IMR-90 (cell line): ENCODE measurements at places on chromosomes 2 and 18. TPM values are rescaled to one million over a fixed set of nuclear protein-coding genes. Genes with fewer than 3 reads are reported as not detected.

DNA sequence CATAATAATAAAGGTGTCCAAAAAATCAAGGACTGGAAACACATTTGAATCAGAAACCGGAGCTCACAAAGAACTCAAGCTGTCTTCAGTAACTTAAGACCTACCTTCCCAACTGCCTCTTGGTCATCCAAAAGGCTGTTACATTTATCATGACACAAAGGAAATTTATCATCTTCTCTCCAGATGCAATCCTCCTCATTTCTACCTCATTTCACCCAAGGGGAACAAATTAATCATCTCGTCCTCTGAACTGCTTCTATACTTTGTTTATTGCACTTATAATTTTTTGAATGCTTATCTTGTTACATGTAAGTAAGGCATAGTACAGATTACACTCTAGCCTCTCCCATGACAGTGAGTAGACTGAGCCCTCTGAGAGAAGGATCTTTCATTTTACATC, 105.1 kb upstream of the RGPD4 start:
- DNase-seq = no peak

DNA sequence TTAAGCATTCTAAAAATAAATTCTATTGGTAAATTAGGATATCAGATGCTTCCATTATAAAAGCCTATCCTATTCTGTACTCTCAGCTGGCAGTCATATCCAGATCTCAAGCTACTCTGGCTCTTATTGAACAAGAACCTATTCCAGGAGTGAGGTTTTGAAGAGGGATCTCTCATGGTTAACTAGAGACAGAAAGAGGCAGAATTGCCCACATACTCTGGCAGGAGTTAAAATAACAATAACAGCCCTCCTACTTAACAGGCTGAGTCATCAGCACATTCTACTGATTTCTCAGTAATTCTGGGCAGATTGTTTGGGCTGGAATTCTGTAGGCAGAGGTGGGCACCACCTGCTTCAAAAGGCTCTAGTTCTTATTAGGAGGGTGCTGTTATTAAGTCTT, 142.0 kb upstream of the UNC80 start:
- peak; percentile 5 for DNase-seq

GRCh38 chr18:55252901-55253300, 293.6 kb upstream of the CCDC68 start:
- no peak for DNase-seq

- DNase-seq = peak; percentile 84
These were observed 368.5 kb downstream of the LRRTM1 start for GRCh38 chr2:79935771-79936657.

- no peak for DNase-seq
These were observed 147.4 kb downstream of the MYT1L start for GRCh38 chr2:2183717-2184116.

- no peak for DNase-seq
These were observed 32.2 kb downstream of the THADA start for GRCh38 chr2:43563679-43564078.

DNA sequence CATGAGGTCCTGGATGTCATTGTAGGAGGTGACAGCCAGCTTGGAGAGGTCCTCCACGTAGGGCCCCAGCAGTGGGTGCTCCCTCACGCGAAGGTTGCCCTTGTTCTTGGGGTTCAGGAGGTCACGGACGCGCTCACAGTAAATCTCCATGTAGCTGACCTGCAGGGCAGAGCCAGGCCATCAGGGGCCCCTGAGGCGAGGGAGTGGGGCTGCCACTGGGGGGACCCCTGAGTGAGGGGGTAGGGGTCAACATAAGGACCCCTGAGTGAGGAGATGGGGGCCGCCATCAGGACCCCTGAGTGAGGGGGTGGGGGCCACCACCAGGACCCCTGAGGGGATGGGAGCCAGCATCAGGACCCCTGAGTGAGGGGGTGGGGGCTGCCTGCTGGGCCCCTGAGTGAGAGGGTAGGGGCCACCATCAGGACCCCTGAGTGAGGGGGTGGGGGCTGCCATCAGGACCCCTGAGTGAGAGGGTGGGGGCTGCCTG, 33.6 kb downstream of the KIF1A start:
- DNase-seq = no peak

DNA sequence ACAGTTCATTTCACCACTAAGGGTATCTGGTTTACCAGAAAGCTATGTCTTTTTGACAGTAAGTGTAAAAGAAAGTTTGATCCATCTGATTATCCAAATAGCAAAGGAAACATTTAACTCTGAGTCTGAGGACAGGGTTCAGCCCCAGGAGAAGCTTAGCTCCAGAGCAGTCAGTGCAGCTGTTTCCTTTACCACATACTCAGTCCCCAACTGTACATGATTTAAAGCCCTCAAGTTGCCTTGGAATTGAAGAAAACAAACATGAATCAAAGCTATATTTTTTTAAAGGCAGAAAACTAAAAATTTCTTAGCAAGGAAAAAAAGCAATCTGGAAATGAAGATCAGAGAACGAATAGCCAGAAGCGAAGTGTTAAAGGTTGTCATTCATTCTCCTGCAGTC, 746.0 kb downstream of the METTL4 start:
- no peak for DNase-seq

DNA sequence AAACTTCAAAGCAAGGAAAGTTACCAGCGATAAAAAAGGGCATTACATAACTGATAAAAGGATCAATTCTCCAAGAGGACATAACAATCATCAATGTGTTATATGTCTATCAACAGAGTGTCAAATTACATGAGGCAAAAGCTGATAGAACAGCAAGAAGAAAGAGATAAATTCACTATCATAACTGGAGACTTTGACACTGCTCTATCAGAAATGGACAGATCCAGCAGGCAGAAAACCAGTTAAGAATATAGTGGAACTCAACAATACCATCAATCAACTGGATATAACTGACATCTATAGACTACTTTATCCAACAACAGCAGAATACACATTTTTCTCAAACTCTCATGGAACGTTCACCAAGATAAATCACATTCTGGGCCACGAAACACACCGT, 65.0 kb downstream of the ROCK2 start:
- no peak for DNase-seq

DNA sequence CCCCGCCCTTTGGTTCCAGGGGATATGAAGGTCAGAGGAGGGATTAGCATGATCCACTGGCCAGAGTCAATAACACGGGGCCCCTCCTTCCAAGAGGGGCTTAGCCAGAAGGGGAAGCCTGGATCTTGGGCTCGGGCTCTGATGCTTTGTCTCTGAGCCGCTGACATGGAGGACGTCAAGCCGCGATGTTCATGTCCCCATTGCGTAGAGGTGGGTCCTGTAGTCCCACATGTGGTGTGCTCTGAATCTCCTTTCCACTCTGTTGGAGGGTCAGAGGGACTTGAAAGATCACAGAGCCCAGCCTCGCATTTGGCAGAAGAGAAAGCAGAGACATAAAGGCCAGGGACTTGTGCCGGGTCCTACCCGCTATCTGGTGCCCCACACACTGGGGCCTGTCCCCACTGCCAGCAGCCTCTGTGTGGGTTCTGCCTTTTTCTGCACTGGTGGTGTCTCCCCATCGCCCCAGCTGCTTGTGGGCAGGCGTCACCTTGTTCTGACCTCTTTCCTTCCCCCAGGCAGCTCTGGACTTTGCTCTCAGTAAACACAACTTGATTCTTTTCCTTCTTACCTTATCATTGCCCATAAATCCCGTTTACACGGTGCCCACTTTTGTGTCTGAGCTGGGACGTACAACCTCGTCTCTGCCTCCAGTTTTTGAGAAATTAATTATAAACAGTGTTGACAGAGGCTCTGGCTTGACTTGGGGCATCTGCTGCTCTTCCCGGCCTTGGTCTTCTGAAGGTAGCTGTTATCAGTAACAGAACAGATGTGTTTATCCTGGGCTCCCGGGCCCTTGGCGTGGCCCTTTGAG, 48.8 kb downstream of the SH3BP4 start:
- no peak for DNase-seq

DNA sequence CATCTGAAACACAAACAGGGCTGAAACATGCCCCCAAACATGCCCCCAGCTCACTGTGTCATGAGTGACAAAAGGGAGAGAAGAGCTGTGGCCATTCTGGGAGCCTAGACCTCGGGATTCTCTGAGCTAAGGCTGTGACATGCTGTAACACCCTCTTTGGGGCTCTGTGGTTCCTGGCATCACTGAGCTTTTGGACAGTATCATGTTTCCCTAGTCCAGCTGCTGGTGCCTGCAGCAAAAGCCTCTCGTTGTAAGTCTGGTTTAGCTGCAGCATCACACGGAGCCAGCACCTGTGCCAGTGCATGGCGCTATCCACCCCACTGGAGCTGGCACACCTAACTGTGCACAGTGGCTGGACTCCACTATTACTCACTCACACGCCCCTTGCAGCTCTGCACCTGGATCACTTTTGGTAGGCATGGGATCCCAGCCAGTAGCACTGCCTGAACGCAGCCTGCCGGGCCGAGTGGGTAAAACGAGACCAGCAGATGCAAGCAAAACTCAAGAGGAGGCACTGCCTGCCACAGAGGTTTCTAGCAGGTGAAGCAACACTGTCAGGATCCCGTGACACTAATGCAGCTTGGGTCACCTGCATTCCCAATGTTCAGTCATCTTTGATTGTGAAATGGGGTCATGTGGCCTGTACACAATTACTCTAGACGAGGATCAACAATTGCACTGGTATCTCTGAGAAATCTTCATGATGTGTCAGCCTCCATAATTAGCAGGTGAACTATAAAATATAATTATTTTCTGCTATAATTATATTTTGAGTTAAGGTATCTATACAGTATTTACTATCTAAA, 547.2 kb downstream of the ZNF804A start:
- no peak for DNase-seq

GRCh38 chr2:131146231-131146630, 41.1 kb downstream of the PLEKHB2 start:
- DNase-seq = no peak

- DNase-seq = no peak
These were observed 62.7 kb downstream of the ASB1 start for GRCh38 chr2:238489431-238489830.

- no peak for DNase-seq
These were observed 125.6 kb downstream of the TMEM18 start for GRCh38 chr2:551621-552020.

DNA sequence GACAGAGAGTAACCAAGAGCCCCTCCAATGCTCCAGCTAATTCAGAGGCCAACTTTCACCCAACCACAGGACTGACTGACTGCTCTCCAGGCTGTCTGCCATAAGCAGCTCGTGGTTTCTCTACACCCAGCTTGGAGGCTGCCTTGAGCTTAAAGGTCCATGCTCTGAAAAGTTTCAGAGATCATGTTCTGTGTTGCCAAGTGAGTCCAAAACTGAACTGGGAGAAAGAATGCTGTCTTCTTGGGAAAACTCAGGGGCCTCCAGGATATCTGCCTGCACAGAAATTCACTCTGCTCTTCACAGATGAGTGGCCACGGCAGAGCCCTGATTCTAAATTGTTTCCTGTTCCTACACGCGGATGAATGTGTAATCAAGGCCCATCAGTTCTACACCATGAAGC, 51.1 kb downstream of the LPIN2 start:
- peak; percentile 55 for DNase-seq

DNA sequence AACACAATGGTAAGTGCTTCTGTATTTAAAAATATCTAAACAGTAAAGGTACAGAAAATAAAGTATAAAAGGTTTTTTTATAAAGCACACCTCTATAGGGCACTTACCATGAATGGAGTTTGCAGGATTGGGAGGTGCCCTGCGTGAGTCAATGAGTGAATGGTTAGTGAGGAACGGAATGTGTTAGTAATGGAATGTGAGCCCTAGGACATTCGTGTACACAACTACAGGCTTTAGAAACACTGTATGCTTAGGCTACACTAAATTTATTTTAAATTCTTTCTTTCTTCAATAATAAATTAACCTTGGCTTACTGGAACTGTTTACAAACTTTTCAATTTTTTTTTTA, 337.9 kb upstream of the SLC39A10 start:
- DNase-seq = peak; percentile 75

GRCh38 chr18:70421471-70422390, 132.9 kb downstream of the SOCS6 start:
- DNase-seq = peak; percentile 93

- DNase-seq = no peak
These were observed 29.3 kb upstream of the MFSD6 start for GRCh38 chr2:190378880-190379237.

DNA sequence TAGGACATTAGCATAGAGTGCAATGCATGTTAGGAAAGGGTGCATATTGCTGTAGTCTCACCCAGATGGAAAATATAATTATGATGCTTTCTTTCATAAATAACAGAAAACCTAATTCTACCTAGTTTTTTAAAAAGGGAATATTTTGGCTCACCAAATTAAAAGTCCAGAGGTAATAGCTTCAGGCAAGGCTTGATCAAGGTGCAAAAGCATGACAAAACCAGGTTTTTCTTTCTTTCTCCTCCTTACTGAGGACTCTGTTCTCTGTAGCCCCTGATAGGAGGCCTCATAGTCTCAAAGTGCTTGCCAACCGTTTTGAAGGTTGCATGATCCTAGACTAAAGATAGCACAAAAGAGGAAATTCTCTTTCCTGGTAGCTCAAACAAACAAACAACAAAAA, 349.9 kb downstream of the CTNNA2 start:
- no peak for DNase-seq

DNA sequence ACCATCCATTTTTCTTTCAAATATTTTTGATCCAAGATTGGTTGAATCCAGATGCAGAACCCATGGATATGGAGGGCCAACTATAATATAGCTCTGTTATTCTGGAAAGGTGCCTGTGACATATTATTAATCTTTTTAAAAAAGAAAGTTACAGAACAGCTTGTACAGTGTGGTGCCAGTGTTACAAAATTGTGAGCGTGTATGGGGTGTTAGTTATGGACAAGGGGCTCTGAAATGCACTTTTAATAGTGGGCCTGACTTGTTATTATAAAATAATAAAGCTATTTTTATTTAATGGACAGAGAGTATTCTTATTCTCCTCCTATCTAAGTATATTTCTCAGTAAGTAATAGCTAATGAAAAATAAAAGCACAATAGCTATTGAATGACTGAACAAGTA, 111.2 kb downstream of the FARSB start:
- no peak for DNase-seq

- DNase-seq = peak; percentile 48
These were observed 139.8 kb upstream of the HS6ST1 start for GRCh38 chr2:128458505-128458904.

GRCh38 chr2:220949466-220949865, 622.6 kb downstream of the EPHA4 start:
- peak; percentile 50 for DNase-seq

DNA sequence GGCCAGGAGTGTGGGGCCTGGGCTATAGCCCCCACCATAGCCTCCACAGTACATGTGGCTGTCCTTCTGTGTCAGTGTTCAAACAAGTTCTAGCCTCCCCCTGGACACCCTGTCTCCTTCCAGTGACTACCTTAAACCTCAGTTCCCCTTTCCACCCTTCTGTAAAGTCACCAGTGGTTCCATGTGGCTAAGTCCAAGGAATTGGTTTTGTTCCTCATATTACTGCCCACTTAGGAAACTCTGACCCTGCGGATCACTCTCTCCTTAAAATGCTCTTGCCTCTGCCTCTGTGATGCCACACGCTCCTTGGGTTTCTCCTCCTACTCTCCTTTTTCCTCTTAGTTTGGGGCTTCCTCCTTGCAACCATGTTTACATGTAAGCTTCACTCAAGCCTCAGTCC, 27.8 kb upstream of the REL start:
- no peak for DNase-seq

The TPO gene
- not detected in 2 replicates for total RNA-seq

The SPHKAP gene
- not detected in 2 replicates for total RNA-seq

The LTBP1 gene
- 297 and 326 TPM in 2 replicates for total RNA-seq

The VAPA gene
- total RNA-seq = 206 and 273 TPM in 2 replicates

The MPHOSPH10 gene
- 5.4 and 15.6 TPM in 2 replicates for total RNA-seq

The GBX2 gene
- not detected in 2 replicates for total RNA-seq

The SLC4A5 gene
- 0.18 TPM in 1 of 2 replicates, not detected in the other for total RNA-seq

The VSNL1 gene
- total RNA-seq = 0.28 and 0.36 TPM in 2 replicates

The CCDC102B gene
- total RNA-seq = 0.54 and 1.7 TPM in 2 replicates

The SCYGR2 gene
- not detected in 2 replicates for total RNA-seq

The GCG gene
- total RNA-seq = not detected in 2 replicates

The SERTAD2 gene
- 5.0 and 6.7 TPM in 2 replicates for total RNA-seq

The TSPYL6 gene
- total RNA-seq = not detected in 2 replicates

The SCN7A gene
- total RNA-seq = 0.90 and 1.7 TPM in 2 replicates
